ENCODE measurements at places on chromosomes 3 and 15.
A peak's percentile ranks its signal among the peaks of the same experiment; 100 is the strongest.

- no peak for DNase-seq
These were observed 79.8 kb downstream of the EPHB1 start for GRCh38 chr3:134874737-134875413.

- no peak for DNase-seq
These were observed 76.2 kb upstream of the PLCL2 start for GRCh38 chr3:16808393-16809107.

- DNase-seq = peak; percentile 27
These were observed 75.1 kb downstream of the FOXB1 start for GRCh38 chr15:60079210-60079609.

GRCh38 chr15:80841541-80841940, 62.4 kb downstream of the CEMIP start:
- no peak for DNase-seq

- DNase-seq = no peak
These were observed 13.4 kb downstream of the TRAIP start for GRCh38 chr3:49842843-49843517.

DNA sequence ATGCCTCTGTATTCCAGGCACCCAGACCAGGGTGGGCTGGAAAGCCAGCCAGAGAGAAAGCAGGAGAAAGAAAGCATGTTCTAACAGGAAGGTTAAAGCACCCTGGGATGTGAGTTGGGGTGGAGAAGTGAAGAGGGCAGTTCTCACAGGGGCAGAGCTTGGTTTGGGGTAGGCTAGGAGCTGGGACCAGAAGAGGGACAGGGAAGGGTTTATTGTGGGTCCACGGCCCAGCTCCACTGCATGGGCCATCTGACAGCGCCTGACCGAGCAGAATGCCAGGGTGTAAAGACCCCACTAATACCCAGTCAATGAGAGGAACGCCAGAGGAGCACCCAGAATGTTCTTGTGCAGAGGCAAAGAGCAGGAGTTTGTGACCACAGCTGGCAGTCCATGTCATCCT, 27.1 kb upstream of the MAGEF1 start:
- DNase-seq = no peak

GRCh38 chr3:170961616-170962400, 53.4 kb upstream of the EIF5A2 start:
- peak; percentile 61 for DNase-seq

DNA sequence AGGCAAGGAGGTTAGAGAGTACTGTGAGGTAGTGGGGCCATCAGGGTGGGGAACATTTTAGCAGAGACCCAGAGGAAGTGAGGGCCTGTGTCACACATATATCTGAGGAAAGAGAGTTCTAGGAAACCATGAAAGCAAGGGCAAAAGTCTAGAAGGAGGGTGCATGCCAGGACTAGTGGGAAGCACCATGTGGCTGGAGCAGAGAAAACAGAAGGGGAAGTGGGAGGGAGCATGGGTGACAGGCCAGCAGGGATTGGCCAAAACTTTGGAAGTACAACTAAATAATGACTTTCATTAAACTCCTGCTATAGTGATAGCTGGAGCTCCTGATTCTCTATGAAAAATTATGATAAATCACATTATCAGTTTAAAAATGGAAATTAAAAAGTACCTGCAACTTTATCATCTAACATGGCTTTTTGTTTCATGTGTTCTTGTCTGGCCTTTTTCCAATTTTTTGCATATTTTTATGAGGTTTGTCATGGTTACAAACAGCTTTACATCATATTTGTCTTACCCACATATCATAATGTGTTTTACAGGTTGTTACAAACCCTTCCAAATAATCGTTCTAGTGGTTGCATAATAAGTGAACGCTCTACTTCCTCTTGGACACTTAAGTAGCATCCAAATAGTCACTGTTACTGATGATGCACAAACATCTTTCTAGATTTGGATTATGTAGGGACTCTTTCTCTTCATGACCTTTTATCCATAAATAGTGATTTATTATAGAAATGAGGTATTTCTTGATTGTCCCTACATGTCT, 168.3 kb downstream of the NEK10 start:
- no peak for DNase-seq

DNA sequence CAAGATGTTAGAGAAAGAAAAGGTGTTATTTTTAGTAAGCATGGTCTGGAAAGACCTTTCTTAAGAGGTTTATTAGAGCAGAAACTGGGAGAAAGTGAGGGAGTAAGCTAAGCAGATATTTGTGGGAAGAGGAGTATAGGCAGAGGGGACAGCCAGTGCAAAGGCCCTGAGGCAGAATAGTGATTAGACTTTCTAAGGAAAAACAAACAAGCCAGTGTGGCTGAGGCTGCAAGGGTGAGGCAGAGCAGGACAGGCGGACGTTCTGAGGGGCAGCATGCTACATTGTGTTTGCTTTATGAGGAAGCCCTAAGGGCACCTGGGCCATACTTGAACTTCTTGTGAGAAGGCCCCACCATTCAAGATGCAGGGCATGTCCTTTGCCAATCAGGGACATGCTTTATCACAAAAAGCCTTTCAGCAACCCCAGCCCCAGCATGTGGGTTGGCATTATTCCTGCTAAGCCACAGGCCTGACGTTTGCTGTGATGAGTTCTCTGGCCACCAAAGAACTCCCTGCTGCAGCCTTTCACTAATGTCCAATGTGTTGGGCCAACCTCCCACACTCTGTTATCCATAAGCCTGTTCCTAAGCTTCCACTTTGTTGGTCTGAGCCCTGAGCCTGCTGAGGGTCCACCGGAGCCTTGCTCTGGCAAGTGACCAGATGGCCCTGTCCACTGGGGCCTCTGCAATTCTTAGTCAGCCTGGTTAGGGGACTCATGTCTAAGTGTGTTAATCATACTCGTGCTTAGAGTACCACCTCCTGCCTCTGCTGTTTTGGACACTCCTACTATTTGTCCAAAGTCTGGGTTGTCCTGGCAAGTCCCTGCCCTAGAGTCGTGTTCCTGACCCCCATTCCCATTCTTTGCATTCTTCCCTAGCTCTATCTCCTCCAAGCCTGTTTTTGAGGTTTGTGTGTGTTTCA, 209.9 kb upstream of the CTNNB1 start:
- DNase-seq = no peak

GRCh38 chr3:67227030-67227429, 228.9 kb downstream of the KBTBD8 start:
- no peak for DNase-seq

DNA sequence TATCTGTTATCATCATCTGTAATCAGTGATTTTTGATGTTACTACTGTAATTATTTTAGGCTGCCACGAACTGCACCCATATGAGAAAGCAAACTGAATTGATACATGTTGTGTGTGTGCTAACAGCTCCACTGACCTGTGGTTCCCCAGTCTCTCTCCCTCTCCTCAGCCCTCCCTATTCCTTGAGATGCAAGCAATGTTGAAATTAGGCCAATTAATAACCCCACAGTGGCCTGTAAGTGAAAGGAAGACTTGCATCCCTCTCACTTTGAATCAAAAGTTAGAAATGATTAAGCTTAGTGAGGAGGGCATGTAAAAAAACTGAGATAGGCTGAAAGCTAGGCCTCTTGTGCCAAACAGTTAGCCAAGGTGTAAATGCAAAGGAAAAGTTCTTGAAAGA, 218.6 kb upstream of the LRRFIP2 start:
- DNase-seq = no peak
